Activated CD4-positive, alpha-beta T cell treated with anti-CD3 and anti-CD28 coated beads, Interleukin-2, amount 50 U/mL, for 1 hour (primary cell): ENCODE measurements at places on chromosomes 5 and 9.

- DNase-seq: no peak
These were observed 16.7 kb downstream of the FAM193B start for GRCh38 chr5:177537389-177538361.

DNA sequence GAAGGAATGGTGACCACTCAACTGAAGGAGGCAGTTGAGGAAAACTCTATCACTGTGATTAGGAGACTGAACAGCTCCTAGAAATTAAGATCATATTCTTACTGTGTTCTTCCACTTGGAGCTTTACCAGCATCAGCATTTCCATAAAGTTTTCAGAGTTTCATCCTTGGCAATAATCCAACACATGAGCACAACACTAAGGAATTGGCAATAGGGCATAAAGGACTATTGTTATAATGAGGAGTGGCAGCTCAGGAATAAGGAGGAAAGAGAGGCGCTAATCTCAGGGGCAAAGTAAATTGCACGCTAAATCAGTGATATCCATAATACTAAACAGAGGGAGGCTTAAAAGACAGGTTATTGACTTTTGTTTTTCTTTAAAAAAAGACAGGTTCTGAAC is 338.9 kb downstream of the EFNA5 start:
- no peak for DNase-seq

DNA sequence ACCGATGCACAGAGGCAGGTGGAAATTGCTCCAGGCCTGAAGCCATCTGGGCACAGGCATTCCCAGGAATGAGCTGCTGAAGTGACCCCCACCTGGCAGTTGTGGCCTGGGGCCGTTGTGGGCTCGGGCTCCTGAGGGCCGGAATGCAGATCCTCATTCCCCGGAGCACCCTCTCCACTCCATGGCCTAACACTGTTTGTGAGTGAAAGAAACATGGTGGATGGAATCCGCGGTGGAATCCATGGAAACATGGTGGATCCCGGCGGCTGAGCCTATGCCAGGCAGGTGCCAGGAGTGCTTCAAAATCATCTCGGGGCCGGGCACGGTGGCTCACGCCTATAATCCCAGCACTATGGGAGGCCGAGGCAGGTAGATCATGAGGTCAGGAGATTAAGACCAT is 3.6 kb upstream of the SARDH start:
- no peak for DNase-seq

- no peak for DNase-seq
These were observed 399.2 kb upstream of the GRAMD2B start for GRCh38 chr5:126023994-126024441.

GRCh38 chr9:114321759-114322158 is 1.1 kb upstream of the ORM1 start:
- DNase-seq: no peak

- no peak for DNase-seq
These were observed 203.9 kb downstream of the FBXL7 start for GRCh38 chr5:15703901-15704300.

DNA sequence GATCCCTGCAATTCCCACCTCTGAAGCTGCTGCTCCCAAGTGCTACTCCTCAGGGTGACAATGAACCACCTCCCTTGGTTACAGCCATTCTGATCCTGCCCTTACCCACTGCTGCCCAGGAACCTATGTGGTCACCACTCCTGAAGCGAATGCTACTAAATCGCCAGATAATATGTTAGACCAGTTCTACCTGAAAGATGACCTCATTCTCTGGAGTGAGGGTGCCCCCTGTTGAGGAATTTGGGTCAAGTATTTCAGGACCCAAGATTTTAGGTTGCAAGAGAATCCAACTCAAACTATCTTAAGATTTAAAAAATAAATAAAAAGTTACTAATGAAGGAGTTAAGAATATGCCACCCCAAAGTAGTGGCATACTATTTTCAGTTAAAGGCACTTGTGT is 5.8 kb upstream of the SNAPC3 start:
- peak; percentile 30 for DNase-seq

- DNase-seq: peak; percentile 13
These were observed 535 bp downstream of the JMY start for GRCh38 chr5:79236362-79236969.

DNA sequence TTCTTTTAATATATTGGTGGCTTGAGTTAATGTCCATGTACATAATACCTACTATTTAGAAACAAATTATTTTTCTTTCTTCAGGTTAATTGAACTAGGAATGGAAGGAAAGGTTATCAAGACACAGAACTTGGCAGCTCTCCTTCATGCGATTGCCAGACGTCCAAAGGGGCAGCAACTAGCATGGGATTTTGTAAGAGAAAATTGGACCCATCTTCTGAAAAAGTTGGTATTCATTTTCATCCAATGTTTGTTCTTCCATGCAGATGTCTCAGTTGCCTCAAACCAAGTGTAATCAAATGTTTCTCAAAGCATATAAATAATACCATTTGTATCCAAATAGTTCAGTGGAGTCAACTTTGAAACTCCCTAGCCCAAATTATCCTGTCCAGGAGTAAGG is 22.6 kb upstream of the LNPEP start:
- DNase-seq: no peak

GRCh38 chr5:58760222-58760621 is 177.3 kb downstream of the RAB3C start:
- DNase-seq: no peak

- DNase-seq: no peak
These were observed 3.0 kb upstream of the RASGRF2 start for GRCh38 chr5:80957031-80957761.

DNA sequence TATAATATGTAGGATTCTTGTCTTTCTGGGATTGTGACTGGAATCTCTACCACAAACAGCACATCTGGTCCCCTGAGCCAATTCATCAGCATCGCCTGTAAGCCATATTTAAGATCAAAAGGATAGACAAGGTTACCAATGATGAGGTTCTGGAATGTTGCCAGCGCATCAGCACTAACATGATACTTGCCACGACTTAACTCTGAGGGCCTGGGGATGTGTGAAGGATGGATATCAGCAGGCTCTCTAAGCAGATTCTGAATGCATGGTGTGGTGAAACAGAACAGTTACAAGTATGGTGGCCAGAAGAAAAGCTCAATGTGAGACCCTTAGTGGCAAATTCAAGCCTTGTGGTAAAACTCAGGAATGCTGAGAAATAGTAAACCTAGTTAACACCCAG is 143.0 kb downstream of the XRCC4 start:
- DNase-seq: no peak

DNA sequence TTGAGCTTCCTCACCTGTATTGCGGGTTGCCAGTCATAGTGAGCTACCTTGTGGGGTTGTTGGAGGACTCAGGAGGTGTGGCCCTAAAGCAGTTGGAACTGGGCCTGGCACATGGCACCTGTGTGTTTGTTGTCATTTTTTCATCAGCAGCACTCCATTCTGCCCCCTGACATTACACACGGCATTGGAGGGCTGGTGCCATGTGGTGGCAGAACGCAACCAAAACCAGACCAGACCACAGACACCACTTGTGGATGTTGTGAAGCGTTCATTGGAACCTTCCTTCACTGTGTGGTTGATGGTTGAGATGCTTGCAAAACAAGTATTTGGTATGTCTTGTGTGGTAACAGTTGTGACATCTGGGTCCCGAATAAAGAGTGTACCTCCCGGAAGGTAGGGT is 113.2 kb upstream of the ERCC6L2 start:
- no peak for DNase-seq

- no peak for DNase-seq
These were observed 335.2 kb upstream of the TARS1 start for GRCh38 chr5:33105521-33105941.

GRCh38 chr5:142845402-142845921 is 75.3 kb downstream of the ARHGAP26 start:
- DNase-seq: no peak

DNA sequence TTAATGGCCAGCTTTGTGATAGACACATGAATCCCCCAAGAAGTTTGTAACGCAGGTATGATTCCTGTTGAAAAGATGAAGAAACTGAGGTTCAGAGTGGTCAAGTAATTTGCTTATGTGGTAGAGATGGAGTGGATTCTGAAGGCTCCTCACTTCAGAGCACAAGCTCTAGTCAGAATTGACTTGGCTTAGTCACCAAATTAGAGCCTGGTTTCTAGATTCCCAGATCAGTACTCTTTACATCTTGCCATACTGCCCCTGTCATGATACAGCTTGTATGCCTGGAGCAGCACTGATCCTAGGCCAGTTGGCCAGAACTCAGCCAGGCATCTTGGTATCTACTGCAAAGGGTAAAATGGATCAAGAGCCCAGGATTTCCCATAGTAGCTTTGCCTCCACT is 284.4 kb upstream of the RFX3 start:
- no peak for DNase-seq

DNA sequence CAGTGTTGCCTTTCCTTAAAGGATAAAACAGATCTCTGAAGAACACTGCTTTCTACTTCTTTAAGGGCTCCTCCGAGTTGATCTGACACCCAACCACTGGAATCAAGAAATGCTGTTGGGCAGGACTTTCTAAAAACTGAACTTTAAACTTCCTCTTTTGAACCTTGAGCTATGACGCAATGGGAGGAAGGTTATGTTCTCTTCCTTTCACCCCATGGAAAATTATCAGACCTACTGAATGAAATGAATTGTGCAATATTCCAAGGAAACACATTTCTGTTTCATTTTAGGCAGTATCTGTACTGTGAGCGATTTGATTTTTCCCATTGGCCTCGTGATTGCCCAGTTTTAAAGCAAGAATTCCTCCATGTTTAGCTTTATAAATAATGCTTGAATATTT is 206.0 kb upstream of the PRR16 start:
- no peak for DNase-seq

- DNase-seq: no peak
These were observed 29.8 kb downstream of the SLC24A2 start for GRCh38 chr9:19759066-19759465.

DNA sequence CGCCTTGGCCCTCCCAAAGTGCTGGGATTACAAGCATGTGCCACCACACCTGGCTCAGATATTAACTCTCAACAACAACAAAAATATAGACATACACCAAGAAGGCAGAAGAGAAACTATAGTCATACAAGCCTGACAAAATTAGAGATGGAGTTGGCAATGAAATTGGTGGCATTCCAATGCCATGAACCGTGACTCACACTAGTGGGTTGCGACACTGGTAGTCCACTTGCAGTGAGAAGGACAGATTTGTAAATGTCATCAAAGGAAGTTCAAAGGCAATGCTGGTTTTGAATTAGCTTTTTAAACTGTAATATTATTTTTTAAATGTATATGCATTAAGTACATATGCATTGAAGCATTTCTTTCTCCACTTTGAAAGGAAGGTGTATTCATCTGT is 8.5 kb upstream of the DNAJC25 start:
- DNase-seq: no peak

DNA sequence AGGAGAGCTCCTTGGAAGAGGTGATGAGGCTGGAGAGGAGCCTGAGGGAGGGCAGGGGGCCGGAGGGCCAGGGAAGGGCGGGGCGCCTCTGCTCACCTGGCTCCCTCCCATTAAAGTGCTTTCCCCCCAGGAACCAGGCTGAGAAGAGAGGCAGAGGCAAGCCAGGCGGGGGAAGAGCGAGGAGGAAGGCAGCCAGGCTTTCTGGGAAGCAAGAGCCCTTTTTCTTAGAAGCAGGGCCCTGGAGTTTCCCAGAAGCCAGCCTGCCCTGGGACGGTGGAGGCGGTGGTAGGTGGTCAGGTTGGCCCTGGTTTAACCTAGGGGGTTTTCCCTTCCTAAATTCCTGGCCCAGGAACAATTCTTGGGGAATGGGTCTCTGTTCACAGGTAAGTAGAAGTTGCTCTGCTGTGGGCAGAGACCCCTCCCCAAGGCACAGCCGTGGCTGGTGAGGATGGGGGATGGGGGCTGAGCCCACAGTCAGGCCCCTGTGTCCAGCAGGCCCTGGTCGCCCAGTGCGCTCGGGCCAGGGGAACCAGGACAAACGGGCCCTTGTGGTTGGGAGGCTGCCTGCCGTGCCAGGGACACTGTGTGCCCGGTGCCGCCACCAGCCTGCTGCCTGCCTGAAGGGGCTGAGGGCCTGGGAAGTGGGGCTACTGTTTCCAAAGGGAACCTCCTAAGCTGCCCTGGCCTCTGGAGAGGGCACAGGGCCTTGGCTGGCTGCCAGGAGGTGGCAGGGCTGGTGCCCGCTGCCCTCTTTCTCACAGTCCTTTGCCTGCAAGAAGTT is 16.6 kb upstream of the RALGDS start:
- DNase-seq: no peak

GRCh38 chr5:87183896-87184295 is 83.8 kb upstream of the RASA1 start:
- DNase-seq: no peak

- no peak for DNase-seq
These were observed 64.9 kb upstream of the ECM2 start for GRCh38 chr9:92600462-92601261.

DNA sequence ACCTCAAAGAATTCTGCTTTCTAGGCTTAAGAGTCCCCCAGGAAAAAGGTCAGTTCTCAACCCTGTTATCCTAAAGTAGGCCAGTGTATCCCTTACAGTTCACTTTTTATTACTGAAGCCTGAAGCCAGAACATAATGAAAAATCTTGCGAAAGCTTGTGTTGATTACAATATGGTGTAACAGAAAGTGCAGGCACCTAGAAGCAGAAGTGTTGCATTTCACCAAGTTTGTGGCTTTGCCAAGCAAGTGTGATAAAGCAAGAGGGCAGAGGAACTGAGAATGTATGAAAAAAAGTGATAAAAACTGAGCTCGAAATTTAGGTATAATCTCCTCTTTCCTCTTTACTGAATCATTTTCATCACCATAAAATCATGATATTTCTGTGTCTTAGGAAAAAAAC is 26.2 kb downstream of the AGTPBP1 start:
- DNase-seq: no peak

DNA sequence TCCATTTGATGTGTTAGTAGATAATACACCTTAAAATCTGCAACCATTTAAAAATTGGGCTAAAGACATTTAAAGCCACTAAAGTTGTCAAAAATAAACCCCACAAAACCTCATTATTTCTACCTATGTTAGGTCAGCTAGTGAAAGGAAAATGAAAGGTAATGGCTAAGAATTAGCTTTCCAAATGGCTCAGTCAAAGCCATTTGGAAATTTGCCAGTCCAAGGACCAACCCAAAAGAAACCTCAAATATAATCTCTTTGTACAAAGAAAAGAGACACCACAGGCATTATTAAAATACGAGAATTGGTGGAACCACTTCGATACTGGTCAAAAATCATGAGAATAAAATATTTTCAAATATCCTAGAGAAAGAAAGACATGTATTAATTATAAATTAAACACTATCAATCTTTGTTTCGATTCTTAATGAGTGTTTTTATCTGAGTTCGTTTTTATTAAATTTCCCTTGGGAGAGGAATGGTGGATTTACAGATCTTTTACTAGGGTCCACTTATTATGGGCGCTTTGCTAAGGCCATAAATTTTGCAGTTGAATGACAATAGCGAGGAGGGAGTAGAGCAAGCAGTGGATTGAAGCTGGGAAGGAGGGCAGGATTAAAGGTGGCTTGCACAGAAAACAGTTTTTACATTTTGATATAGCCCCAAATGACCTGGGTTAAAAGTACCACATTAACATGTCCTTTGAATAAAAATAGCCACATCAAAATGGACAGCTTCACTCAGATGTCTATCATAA is 116.8 kb upstream of the SHB start:
- no peak for DNase-seq

- no peak for DNase-seq
These were observed 167.2 kb upstream of the HMHB1 start for GRCh38 chr5:143644727-143645126.
